Stimulated activated CD4-positive, alpha-beta T cell treated with anti-CD3 and anti-CD28 coated beads, Interleukin-1b, Interleukin-23, amount 100 ng/mL, for 1 hour (primary cell): ENCODE measurements at places on chromosomes 3 and 15.

- no peak for DNase-seq
These were observed 8.3 kb upstream of the ANKDD1A start for GRCh38 chr15:64903326-64903950.

GRCh38 chr3:117117188-117117936 is 407.8 kb downstream of the TUSC7 start:
- DNase-seq = no peak

DNA sequence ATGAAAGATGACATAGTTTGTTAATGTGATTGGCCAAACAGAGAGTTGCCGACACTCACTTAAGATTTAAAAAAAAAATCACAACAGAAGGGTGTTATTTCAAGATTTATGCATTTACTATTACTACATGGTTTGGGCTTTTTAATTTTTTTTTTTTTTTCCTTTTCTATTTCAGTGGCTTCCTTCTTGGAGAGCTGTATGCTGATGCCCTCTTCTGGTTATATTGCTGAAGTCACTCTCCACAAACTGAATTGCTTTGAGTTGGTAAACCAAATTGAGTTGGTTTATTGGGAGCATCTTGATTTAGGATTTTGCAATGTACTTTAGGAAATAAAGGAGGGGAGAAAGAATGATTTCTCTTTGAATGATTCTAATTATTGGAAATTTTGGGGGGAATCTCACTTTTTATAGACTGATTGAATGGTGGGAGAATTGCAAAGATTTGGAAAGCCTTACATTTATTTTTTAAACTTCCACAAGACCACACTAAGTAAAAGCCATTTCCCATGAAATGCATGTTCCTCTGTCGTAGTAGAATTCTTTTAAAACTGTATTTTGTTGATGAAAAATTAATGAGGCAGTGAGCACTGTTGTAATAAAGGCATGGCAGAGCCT is 186.6 kb upstream of the FEZF2 start:
- DNase-seq = no peak

DNA sequence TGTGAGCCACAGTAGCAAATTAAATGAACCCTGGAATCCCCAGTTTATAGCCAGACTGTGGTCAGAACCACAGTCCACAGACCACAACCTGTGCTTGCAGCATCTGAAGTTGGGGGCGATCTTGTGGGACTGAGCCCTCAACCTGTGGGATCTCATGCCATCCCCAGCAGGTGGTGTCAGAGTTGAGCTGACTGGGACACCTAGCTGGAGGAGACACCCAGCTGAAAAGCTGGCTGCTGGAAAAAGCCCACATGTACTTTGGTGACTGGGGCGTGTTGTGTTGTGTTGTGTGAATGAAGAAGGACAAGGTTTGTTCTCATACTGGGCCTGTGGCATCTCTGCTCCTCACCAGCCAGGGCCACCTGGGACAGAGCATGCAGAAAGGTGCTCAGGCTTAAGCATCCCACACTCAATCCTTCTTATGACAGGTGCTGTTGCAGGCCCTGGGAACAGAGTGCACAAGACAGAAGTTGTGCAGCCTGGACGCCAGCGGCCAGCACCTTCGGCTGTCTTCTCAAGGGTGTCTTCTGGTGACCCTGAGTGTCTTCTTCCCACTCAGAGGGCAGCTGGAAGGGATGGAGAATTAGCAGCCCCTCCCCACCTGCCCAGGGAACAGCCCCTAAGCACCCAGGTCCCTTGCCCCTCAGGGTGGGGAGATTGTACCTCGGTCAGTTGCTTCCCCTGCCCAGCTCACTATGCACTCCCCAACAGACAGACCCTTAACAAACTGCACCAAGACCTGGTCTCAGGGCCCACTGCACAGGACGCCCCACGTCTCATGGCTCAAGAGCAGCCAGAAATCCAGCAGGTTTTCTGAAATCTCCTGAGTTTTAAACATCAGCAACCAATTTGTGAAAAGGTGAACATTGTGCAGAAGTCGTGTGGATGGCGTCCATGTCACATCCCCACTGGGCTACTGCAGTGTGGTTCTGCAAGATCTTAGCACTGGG is 2.2 kb upstream of the UROC1 start:
- DNase-seq = no peak
